Fibroblast of skin of right quadriceps (primary cell): ENCODE measurements at places on chromosomes 2 and 18.

GRCh38 chr2:136530146-136530545, 235.2 kb upstream of the THSD7B start:
- DNase-seq = no peak

- DNase-seq = no peak
Measured at GRCh38 chr2:67323209-67323991, 73.7 kb upstream of the ETAA1 start.

- no peak for DNase-seq
Measured at GRCh38 chr2:170512266-170512665, 202.9 kb upstream of the SP5 start.

DNA sequence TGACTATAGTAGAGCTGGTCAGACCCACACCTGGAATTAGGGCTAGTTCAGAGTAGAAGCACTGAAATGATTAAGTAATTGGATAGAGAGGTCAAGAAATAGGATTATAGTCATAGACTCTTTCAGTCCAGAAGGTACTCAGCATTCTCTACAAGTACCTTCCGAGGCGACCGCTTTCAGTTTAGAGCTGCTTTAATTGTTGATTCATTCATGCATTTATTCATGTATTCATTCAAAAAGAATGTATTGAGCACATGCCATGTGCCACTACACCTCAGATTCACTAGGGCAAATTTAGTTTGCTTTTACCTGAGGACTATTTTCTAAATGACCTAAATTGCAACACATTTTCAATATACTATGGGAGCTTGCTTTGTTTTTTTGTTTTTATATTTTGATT, 48.7 kb downstream of the CRIM1 start:
- DNase-seq = peak; percentile 45

GRCh38 chr18:65790604-65791003, 39.8 kb downstream of the CDH7 start:
- no peak for DNase-seq

- DNase-seq = no peak
Measured at GRCh38 chr2:45654250-45654649, 2.8 kb downstream of the PRKCE start.

- DNase-seq = no peak
Measured at GRCh38 chr2:2573205-2573604, 242.1 kb upstream of the MYT1L start.

DNA sequence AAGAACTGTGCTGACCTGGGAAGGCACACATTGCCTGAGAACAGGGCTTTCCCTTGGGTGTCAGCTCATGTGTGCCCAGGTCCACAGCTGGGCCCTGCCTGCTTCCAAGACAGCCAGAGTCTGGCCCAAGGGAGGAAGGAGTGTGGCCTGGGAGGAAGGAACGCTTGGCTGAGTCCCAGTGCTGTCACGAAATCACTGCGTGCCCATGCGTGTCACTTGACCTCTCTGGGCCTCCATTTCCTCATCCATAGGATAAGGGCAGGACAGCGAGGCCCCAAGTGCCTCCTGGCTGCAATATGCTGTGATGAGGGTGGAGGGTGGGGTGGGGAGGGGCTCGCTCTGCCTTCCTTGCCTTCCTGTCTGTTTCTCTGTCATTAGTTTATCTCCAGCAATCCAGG, 642 bp upstream of the KCNK3 start:
- no peak for DNase-seq

DNA sequence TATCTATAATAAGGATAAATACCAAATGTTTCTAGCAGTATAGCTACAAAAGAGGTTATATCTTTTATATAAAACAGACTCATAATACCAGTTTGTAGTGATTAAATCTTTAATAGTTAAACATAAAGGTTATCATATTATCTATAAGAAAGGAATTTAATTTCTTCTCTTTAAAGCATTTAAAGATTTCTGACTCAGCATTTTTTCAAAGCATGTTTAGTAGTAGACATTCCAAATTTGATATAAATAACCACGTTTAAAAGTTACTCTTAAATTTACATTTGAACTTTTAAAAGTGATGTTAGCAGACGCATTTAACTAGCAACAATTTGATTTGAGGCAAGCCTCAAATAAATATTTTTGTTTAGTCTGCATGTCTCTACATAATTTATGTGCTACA, 1508.0 kb upstream of the NXPH2 start:
- DNase-seq = no peak

DNA sequence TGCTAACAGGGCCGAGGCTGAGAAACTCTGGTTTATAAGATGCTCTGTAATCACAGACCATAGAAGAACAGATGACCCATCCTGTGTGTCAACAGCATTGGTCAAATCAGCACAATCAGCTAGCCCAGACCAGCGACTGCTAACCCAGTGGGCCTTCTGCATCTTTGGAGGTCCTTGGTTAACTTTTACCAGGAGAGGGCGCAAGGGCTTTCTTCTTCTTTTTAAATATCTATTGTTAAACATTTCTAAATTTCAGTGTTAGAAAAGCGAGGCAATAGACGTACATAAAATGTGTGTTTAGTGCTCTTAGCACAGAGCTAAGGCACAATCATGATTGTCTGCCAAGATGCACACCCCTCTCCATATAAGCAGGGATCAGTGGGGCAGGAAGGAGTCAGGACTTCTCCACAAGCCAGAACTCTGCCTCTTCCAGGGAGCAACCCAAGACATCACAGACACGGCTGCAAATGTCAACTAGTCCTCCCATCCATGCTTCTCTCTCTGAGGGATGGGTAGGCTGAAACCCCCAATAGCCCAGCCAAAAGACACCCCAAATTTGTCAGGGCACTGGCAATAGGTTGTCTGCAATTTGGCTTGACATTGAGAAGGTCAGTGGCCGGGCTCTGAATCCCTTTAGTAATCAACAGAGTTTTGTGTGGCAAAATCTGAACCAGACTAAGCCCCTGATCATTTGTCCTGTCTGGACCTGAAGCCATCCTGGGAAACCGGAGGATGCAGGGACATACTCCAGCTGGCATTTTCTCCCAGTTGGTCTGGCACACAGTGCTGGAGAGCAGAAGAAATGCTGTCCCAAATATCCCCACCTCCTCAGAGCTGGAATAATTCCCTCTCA, 188.2 kb downstream of the BCL2 start:
- peak; percentile 50 for DNase-seq

DNA sequence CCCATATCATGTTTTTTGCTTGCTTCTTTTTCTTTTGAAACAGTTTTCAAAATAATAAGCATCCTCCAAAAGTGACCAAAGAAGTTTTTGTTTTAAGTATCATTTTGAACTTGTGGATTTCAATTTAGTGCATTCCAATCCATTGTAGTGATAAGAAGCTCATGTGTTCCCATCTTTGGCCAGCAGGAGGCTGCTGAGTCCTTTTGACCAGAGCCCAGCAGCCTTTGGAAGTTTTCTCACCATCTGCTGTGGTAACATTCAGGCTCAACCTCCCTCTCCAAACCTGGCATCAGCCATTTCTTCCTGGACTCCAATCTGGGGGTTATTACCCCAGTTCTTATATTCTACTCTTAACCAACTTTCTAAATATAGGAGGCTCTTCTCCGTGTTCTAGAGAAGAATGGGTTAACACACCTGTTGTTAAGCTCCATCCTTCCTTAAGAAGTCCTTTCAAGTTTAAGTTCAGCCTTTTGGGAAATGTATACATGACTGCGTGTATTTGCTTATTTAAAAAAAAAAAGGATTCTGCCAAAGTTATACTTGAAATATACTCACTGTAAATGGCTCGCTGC, 39.0 kb upstream of the MAL start:
- DNase-seq = peak; percentile 33

GRCh38 chr2:100998235-100998573, 3.9 kb upstream of the RPL31 start:
- DNase-seq = no peak

DNA sequence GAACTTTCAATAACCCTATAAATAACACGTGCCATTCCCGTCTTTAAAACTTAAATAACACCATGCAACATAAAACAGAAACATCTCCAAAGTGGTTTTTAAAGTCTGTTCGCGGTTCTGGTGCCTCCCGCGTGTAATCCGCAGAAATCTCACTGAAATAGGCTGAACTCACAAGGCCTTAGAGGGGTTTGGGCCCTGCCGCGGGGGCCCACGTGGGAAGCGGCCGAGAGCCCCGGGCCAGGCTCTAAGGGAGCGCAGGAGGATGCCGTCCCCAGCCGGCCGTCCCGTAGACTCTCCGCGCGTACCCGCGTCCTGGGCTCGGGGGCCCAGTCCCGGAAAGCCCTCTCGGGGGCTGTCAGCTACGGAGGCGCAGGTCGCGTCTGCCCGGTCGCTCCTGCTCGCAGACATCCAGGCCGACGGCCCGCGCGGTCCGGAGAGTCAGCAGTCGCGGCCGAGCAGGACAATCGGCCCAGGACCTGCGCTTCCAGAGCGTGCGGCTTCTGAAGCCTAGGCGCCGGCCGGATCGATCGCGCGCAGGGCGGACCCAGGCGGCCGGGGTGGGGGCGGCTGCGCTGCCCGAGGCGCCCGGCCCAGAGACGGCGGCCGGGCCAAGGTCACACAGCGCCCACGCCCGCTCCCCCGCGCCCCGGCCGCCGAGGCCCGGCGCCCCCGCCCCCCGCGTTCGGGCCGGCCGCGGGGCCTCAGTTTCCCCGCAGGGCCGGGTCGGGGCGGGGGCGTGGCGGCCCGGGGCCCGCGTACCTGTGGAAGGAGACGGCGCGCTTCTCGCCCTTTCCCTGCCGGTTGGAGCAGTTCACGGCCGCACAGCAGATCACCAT, 558 bp downstream of the THAP4 start:
- peak; percentile 21 for DNase-seq

- DNase-seq = no peak
Measured at GRCh38 chr2:45220227-45220626, 211.0 kb upstream of the SIX2 start.

- DNase-seq = no peak
Measured at GRCh38 chr2:40489678-40489960, 37.7 kb upstream of the SLC8A1 start.

DNA sequence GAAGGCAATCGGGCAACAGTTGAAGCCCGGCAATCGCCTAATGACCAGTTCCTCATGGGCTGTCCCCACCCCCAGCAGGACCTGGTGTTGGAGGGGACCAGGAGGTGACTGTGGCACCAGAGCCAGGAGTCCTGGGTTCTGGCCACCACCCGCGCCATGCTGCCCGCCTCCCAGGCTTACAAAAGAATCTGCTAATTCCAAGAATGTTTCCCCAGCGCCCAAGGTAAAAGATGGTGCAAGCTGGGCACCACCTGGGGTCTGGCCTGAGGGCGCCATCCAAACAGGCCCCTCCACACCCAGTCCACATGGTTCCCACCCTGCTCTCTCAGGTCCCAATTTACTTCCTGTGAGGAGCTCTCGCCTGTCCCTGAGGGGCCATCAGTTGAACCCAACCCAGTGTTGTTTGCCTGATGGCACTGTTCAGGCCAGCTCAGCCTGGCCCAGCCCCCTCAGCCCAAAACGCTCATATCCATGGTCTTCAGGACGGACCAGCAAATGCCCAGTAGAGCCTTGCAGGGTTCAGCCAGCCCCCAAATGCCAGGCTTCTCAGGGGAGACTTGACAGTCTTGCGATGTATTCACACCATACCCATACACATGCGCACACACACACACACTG, 5.1 kb downstream of the SDC1 start:
- DNase-seq = no peak

- DNase-seq = no peak
Measured at GRCh38 chr2:154267983-154268382, 396.3 kb downstream of the GALNT13 start.

DNA sequence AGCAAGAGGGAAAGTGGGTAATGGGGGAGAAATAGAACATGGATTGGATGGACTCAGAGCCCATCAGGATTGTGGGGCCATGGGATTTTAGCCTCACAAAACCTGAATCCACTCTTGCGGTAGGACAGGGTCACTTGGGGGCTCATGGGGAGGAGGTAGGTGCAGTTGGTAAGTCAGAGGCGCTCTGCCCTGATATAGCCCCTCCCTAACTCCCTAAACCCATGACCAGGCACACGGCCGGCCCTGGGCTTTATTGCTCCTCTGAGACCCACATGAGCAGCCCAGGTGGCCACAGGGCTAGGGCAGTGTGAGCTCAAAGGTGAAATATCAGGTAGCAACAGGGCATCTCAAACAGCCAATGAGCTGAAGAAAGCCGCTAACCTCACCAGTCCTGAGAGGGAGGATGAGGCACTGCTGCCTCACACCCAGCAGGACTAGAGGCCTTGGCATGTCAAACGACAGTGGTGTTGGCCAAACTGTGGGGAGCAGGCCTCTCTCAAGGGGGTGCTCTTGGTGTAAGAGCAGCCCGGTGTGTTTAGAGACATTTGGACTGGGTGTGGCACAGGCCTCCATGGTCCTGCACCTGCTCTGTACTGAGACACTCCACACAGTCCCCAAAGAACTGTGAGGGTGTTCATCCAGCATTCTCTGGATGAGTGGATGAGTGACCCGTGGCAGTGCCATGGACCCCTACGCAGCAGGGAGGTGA, 90.8 kb upstream of the HS6ST1 start:
- no peak for DNase-seq

DNA sequence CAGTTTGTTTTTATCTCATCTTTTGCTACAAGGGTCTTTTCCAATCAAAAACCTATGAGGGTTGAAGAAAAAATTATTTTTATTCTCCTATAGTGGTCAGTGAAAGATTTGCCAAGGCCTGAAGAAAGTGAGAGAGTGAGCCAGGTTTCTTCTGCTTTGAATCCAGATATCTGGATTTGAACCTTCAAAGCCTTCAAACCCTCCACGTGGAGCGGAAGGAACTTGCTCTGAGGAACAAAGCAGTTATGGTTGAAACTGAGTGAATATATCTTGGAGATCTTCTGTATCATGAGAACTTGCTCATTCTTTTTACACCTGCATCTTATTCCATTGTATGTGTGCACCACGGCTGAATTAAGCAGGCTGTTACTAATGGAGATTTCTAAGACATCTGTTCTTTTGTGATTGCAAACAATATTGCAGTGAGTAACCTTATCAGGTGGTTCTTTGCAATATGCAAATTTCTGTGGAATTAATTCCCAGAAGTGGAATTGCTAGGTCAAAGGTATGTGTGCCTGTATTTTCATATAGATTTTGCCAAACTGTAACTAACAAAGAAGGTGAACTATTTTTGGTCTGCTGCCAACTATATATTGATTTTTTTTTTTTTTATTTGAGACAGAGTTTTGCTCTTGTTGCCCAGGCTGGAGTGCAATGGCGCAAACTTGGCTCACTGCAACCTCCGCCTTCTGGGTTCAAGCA, 147.9 kb downstream of the B3GNT2 start:
- DNase-seq = no peak

DNA sequence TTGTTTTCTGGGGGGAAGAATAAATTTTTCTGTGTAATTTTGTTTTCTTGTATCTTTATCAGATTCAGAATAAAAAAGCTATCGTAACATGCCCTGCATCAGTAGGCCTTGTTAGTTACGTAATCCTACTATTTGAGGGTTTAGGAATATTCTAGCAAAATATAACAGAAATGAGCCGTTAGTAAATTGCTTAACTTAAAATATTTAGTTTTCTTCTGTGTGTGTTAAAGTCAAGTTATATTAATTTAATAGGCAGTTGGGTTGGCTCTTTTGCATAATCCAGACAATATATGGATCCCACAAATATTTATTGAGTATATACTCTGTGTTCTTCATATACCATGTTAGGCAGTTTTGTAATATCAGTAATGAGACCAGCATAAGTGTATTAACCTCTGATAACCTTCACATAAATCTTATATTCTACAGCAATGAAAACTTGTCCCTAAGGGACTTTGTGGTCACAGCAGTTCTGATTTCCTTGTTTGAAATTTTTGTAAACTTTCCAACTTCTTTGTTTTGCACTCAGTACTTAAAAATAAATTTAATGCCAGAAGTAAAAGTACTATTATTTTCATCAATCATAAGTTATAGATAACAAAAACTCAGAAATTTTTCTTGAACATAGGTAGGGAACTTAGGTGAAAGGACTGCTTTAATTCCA, 151.9 kb downstream of the FMNL2 start:
- DNase-seq = peak; percentile 40
